ENCODE measurements at places on chromosomes 3 and 15.

- no peak overlapping the region for H3K4me3 ChIP-seq
- H3K4me1 ChIP-seq = peaks cover 69% of the 10 kb centered on the region
- no peak overlapping the region for H3K27ac ChIP-seq
- H3K27me3 ChIP-seq = peaks cover 29% of the 10 kb centered on the region
- DNase-seq = no peak
Observed at GRCh38 chr15:40918799-40919392, 10.2 kb upstream of the DLL4 start.

GRCh38 chr3:55621026-55621422 is 133.9 kb upstream of the WNT5A start:
- no peaks in the 10 kb centered on the region for H3K36me3 ChIP-seq
- peaks cover 86% of the 10 kb centered on the region for H3K4me1 ChIP-seq
- peaks cover 2% of the 10 kb centered on the region for H3K27me3 ChIP-seq
- no peak overlapping the region for H3K4me3 ChIP-seq
- H3K27ac ChIP-seq = peak overlapping the region; percentile 20
- no peak for DNase-seq

GRCh38 chr3:55704521-55704920 is 217.4 kb upstream of the WNT5A start:
- no peak for DNase-seq
- peaks cover 72% of the 10 kb centered on the region for H3K4me1 ChIP-seq

DNA sequence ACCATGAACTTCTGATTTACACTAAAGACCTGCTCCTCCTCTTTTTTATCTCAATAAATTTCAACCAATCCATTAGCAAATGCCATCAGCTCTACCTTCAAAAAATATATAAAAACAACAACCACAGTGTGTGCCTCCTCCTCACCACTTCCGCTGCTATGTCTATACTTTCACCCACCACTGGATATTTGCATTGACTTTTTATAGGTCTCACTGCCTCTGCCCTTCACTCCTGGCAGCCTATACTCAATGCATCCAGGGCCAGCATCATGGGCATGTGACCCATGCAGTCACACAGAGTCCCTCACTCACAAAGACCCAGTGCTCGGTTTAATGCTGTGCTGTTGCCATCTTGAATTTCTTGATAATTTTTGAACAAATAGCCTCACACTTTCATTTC is 53.5 kb upstream of the CCDC54 start:
- H3K4me3 ChIP-seq = no peak overlapping the region
- no peak for DNase-seq
- H3K27me3 ChIP-seq = no peaks in the 10 kb centered on the region
- peaks cover 5% of the 10 kb centered on the region for H3K4me1 ChIP-seq
- no peak overlapping the region for H3K27ac ChIP-seq

DNA sequence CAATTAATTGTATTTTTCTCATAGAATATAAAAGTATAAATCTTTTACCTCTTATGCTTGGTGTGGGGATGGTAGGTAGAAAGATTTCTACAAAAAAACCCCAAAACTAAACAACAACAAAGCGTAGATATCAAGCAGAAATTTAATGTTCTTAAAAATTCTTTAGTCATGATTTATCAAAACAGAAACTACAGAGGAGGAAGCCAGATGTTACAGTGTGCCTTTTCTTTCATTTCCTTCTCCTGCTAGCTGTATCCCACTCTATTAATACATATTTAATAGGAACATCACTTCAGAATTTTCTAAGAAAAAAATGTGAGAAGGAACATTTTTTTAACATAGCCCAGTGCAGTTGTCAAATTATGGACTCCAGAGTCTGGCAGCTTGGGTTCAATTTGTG is 420.6 kb downstream of the TUSC7 start:
- peaks cover 56% of the 10 kb centered on the region for H3K4me1 ChIP-seq
- no peak for DNase-seq
- no peak overlapping the region for H3K4me3 ChIP-seq
- no peaks in the 10 kb centered on the region for H3K27me3 ChIP-seq
- no peak overlapping the region for H3K27ac ChIP-seq

DNA sequence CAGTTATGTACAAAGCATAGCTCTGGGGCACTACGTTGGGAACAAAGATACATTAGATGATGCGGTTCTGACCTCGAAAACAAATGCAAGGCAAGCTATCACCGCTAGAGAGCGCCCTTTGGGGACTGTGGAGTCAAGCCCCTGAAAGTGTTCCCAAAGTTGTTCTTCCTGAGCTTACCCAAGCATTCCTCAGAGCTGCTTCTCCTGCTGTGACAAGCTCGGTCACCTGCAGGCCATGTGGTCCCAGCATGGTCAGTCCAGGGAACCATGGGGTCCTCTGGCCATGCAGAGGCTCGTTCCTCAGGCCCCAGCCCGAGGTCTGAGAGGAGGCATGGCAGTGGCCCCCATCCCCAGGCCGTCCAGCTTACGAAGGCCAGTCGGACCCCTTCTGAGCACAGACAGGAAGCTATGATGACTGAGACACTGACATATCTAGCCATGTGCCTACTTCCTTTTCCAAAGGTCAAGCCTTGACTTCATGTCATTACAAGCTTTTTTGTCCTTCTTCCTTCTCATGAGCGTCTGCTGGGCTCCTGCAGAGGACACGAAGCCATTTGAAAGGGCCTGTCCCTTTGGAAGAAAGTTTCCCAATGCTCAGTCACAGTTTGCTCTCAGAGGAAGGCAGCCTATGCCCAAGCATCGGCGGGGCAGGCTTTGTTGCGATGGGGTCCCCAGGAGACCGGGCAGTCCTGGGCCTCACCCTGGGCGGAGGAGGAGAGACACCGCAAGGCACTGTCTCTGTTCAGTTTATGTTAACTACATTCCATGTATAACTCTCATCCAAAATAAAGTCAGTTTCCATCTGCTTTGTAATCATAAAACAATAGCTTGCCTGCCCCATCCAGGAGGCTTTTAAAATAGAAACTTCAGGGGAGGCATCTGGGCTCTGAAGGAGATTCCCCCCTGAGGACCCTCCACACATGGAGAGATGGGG is 79.3 kb downstream of the ATP10A start:
- peaks cover 3% of the 10 kb centered on the region for H3K27me3 ChIP-seq
- H3K4me3 ChIP-seq = no peak overlapping the region
- H3K4me1 ChIP-seq = peaks cover 11% of the 10 kb centered on the region
- no peak overlapping the region for H3K27ac ChIP-seq

- no peaks in the 10 kb centered on the region for H3K27me3 ChIP-seq
- peak overlapping the region; percentile 98 for H3K27ac ChIP-seq
- DNase-seq = no peak
Observed at GRCh38 chr15:98777426-98777825, 129.1 kb downstream of the IGF1R start.

GRCh38 chr3:138367326-138367850 is 19.0 kb downstream of the MRAS start:
- H3K27ac ChIP-seq = no peak overlapping the region
- H3K4me1 ChIP-seq = peaks cover 38% of the 10 kb centered on the region
- no peaks in the 10 kb centered on the region for H3K27me3 ChIP-seq
- no peak for DNase-seq

DNA sequence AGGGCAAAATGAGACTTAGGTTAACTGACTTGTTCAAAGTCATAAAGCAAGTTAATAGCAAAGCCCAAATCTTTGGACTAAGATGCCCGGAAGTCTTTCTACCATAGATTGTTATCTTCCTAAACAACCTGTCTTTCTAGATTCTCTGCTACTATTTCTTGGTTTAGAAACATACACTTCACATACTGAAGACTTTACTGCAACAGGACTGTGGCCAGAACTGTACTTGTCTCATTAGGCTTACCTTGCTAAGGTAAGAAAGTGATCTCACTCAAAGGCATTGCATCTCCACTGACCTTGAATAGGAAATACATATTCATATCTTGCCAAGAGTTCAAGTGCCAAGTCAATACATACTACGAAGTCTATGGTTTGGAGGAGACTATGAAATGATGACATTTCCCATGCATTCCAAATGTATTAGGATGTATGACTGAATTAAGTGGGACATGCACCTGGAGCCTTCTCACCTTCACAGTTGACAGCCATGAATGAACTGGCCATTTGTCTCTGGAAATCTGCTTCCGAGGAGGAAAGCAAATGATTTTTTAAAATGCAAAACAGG is 5.0 kb downstream of the ZDHHC3 start:
- no peak for DNase-seq
- no peaks in the 10 kb centered on the region for H3K36me3 ChIP-seq
- no peaks in the 10 kb centered on the region for H3K27me3 ChIP-seq
- H3K4me3 ChIP-seq = no peak overlapping the region
- H3K4me1 ChIP-seq = peaks cover 21% of the 10 kb centered on the region

GRCh38 chr3:97871801-97872524 is 50.2 kb downstream of the CRYBG3 start:
- DNase-seq = no peak
- H3K4me1 ChIP-seq = no peaks in the 10 kb centered on the region
- no peak overlapping the region for H3K4me3 ChIP-seq
- no peak overlapping the region for H3K27ac ChIP-seq

DNA sequence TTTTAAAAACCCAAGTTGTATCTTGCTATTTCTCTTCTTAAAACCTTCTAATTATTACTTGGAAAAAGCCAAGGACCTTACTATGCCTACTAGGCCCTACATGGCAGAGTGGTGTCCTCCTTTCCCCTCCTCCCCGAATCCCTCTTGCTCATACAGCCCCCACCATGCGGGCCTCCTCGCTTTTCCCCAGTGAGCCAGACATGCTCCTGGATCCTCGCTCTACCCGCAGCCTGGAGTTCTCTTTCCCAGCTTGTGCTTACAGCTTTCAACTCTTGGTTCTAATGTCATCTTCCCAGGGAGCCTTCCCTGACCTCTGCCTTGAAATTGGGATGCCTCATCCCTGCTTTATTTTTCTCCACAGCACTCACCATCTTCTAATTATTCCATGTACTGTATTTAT is 111.8 kb upstream of the TLE3 start:
- H3K27ac ChIP-seq = no peak overlapping the region
- no peaks in the 10 kb centered on the region for H3K36me3 ChIP-seq
- no peak overlapping the region for H3K4me3 ChIP-seq
- DNase-seq = no peak
- H3K4me1 ChIP-seq = peaks cover 33% of the 10 kb centered on the region

GRCh38 chr3:62605413-62606068 is 232.2 kb upstream of the FEZF2 start:
- no peaks in the 10 kb centered on the region for H3K27me3 ChIP-seq
- H3K4me1 ChIP-seq = peaks cover 78% of the 10 kb centered on the region
- H3K4me3 ChIP-seq = no peak overlapping the region

- H3K36me3 ChIP-seq = peaks cover 63% of the 10 kb centered on the region
- H3K4me1 ChIP-seq = no peaks in the 10 kb centered on the region
- peaks cover 2% of the 10 kb centered on the region for H3K27me3 ChIP-seq
- H3K4me3 ChIP-seq = no peak overlapping the region
- H3K27ac ChIP-seq = no peak overlapping the region
- DNase-seq = no peak
Observed at GRCh38 chr3:161264852-161265251, 43.7 kb downstream of the NMD3 start.

- H3K27me3 ChIP-seq = no peaks in the 10 kb centered on the region
- H3K4me3 ChIP-seq = no peak overlapping the region
- no peak for DNase-seq
- no peak overlapping the region for H3K27ac ChIP-seq
Observed at GRCh38 chr3:138199851-138200250, 12.8 kb downstream of the ARMC8 start.

DNA sequence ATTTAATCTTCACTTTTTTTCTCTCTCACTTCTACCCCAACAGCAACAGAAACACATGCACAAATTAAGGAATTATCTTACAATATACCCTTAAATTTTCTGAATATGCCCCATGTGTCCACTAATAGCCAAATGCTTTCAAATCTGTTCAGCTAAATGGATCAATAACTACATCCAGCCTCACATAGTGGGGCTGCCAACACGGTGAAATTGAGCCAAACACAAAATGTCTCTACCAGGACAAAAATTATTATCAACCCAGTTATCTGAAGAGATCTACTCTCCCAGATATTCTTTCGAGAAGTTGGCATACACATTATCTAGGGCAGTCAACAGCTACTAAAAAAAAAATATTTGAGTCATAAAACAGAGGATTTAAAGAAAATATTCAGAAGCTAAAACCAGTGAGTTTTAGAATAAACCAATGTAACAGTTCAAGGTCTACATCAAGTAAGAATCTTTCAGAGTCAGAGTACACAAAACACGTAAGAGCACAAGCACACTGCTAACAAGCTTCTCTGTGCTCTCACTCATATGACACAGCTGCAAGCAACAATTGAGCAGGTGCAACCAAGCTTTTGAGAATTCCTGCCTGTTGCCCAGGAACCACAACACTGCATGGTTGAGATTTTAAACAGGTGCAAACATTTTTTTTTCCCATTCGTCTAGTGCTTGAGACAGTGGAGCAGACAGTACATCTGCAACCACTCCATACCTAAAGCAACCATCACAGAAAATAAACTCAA is 247.7 kb downstream of the ZBTB20 start:
- H3K36me3 ChIP-seq = no peaks in the 10 kb centered on the region
- H3K27me3 ChIP-seq = no peaks in the 10 kb centered on the region
- no peak for DNase-seq
- H3K4me1 ChIP-seq = peaks cover 21% of the 10 kb centered on the region
- H3K27ac ChIP-seq = no peak overlapping the region

DNA sequence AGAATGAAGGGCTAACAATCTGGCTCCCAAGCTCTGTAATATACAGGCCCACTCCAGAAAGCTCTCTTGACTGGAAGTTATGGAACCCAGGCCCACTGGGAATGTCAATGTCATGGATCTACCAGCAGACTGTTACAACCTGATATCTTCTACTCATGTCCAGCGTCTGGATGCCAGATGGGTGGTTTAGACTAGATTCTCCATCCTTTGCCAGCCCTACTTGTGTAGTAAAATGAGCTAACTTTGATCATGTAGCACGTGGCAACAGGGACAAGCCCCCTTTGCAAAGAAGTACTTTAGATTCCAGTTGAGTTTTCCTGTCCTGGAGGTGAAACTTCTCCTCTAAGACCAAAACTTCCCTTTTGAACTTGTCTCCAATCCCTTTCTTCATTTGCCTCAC is 55.1 kb downstream of the HEG1 start:
- peaks cover 24% of the 10 kb centered on the region for H3K36me3 ChIP-seq
- peaks cover 45% of the 10 kb centered on the region for H3K4me1 ChIP-seq
- H3K4me3 ChIP-seq = no peak overlapping the region
- no peak overlapping the region for H3K27ac ChIP-seq
- DNase-seq = no peak
- peaks cover 8% of the 10 kb centered on the region for H3K27me3 ChIP-seq

DNA sequence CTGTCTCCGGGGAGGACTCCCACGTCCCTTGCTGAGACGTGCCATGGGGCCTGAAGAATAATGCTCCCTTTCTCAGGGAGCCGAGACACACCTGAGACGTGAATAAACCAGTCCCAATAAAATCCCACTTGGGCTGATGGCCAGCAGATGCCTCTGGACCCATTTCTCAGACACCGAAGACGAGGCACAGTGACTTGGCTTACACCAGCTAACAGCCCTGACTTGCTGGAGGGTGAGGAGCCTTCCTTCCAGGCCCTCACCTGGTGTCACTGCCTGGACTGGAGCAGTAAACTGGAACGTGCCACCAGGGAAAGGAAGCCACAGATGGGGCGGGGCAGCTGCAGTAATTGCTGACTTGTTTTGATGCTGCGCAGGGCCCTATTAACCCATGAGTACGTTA is 189.7 kb downstream of the PDZRN3 start:
- H3K4me1 ChIP-seq = peaks cover 67% of the 10 kb centered on the region
- H3K27me3 ChIP-seq = peaks cover 3% of the 10 kb centered on the region
- H3K27ac ChIP-seq = no peak overlapping the region
- no peak for DNase-seq
- no peaks in the 10 kb centered on the region for H3K36me3 ChIP-seq
- no peak overlapping the region for H3K4me3 ChIP-seq

All from nephron progenitor cell (in vitro differentiated cells).